ENCODE measurements at places on chromosomes 1 and 21.

DNA sequence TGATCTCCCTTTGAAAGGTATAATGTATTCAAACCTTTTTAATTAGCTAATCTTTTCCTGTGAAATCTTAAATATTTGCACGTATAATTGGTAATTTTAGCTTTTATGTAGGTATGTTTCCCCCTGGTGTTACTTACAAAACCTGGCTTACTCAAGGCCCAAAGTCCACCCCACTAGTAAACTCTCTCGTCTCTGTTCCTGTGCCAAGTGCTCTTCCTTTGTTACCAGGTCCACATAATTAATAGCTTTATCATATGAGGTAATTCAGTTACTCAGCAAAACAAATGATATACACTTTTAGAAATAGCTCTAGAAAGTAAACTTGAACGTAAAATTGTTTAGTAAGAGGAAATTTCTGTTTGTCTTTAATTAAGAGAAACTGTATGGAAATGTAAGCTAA lies 36.7 kb downstream of the NFIA start:
- DNase-seq, result no peak

GRCh38 chr1:60657926-60658325 lies 424.4 kb upstream of the NFIA start:
- DNase-seq, result no peak

DNA sequence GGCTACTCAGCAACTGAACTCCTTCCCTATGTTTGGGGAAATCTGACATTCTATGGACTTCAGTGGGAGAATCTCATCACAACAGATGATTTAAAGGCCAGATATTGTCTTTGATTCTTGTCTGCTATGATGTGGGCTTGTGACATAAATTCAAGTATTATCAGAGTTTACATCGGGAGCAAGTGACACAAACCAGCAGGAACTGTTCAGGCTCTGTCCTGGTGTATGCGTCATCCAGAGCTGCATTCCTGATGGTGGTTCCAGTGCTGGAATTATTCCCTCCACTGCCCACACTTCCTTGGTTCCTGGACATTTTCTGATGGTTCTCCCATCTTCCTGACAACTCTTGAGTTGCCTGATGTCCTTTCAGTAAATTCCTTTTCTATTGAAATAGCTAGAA lies 10.8 kb upstream of the LSM10 start:
- no peak for DNase-seq

DNA sequence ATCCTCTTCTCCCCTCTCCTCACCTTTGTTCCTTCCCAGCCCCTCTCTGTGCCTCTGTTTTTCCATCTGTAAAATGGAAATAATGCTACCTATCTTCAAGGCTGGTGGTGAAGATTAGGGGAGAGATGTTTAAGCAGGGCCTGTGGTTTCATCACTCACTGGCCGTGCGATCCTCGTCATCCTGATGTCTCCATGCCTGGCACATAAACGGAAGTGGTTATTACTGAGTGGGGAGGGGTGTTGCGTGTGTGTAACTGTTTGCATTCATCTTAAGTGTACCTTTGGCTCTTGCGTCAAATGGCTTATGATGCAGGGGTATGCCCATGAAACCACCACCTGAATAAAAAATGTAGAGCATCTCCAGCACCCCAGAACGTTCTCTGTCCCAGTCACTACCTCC lies 17.2 kb upstream of the C1QA start:
- DNase-seq, result no peak

GRCh38 chr1:93625582-93626327 lies 55.9 kb downstream of the BCAR3 start:
- DNase-seq, result no peak

Data from AG04449 (cell line).